ENCODE measurements at places on chromosomes 1 and 21.

DNA sequence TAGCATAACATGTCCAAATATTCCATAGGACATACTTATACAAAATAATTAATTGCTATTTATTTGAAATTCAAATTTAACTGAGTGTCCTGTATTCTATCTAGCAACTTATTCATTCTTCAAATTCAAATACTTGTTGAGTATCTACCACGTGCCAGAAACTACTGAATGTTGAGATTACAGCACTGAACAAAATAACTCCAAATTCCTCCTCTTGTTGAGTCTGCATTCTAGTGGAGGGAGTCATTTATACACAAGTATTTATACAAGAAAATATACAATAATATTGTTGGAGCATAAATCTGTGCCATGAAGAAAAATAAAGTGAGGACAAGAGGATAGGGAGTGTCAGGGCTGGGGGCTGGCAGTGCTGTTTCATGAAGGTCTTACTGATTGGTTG lies 43.7 kb upstream of the CDC42BPA start:
- no peak for DNase-seq

GRCh38 chr1:37905727-37906126 lies 41.1 kb downstream of the INPP5B start:
- DNase-seq = peak; percentile 13

- DNase-seq = no peak
These were observed 204.7 kb downstream of the NFIA start for GRCh38 chr1:61287014-61287413.

GRCh38 chr1:5099558-5099957 lies 445.1 kb downstream of the AJAP1 start:
- DNase-seq = no peak

DNA sequence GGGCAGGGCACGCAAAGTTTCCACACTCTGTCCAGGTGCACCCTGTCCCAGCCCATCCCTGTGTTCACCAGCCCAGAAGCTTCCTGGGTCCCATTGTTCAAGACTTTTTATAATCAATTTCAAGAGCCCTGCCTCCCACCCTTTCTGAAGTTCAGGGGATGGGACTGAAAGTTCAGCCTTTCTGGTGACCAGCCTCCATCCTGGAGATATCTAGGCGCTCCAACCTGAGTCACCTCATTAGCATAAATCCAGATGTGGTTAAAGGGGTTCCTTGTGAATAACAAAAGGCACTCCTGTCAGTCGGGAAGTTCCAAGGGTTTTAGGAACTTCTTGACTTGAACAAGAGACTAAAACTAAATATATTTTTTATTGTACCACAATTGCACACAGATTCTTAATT lies 48.4 kb upstream of the RAP1A start:
- DNase-seq = no peak

GRCh38 chr21:22890656-22891055 lies 1892.4 kb downstream of the NCAM2 start:
- no peak for DNase-seq

DNA sequence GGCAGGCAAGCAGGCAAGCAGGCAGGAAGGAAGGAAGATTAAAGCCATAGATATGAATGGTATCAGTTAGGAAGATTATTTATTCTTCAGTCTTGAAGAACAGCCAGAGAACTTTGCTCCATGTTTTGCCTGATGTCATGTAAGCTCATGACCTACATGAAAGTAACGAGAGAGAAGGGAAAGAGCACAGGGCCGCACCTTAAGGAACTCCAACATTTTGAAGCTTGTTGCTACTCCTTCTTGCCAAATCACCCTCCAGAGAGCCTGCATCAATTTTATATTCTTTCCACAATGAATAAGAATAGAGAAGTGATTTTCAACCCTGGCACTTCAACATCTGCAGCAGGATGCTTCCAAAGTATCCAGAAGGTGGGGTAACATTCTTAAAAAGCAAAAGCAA lies 78.0 kb upstream of the EFHD2 start:
- DNase-seq = no peak

DNA sequence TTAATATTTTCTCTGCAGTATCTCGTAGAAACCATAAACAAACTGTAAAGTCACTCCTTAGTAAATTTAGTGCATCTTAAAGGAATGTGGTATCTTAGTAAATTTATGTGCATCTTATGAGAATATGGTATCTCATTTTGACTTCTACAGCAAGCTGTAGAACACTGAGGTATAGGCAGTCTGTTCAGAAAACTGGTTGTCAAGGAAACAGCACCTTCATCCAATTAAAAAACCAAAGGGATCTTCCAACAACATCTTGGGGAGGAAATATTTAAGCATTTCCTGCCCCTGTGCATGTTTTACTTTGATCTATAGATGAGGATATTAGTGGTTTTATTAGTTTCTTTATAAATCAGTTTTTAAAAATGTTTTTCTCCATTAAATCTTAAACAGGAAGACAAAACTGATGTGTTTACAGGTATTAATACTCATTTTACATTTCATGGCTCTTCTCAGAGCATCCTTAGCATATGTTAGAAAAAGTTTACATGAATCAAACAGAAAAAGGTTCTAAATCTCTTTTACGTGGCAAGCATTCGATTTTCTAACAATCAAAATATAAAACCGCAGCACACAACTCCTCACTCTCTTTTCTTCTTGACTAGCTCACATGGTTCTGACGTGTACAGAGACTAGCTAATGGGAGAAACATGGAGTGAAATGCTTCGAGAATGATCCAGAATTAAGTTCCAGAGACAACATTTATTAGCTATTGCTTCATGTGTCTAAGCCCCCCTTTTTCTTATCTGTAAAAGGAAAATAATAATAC lies 668.8 kb downstream of the PTPRC start:
- DNase-seq = no peak

DNA sequence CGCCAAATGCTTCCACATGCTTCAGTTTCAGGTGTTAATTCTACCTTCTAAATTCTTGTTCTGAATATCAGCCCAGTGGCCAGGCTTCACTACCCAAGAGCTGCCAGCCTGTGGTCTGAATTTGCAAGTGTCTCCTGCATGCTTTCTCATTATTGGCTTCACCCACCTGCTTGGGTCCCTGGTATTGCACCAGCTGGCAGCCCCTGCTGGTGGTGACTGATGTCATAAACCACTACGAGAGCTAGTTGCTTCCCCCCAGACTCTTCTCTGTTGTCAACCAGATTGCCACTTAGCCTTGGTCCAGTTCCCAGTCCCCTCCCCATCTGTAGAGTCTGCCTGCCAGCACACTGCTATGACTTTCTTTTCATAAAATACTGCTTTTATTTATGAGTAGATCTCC lies 197.7 kb upstream of the DUSP10 start:
- DNase-seq = no peak

DNA sequence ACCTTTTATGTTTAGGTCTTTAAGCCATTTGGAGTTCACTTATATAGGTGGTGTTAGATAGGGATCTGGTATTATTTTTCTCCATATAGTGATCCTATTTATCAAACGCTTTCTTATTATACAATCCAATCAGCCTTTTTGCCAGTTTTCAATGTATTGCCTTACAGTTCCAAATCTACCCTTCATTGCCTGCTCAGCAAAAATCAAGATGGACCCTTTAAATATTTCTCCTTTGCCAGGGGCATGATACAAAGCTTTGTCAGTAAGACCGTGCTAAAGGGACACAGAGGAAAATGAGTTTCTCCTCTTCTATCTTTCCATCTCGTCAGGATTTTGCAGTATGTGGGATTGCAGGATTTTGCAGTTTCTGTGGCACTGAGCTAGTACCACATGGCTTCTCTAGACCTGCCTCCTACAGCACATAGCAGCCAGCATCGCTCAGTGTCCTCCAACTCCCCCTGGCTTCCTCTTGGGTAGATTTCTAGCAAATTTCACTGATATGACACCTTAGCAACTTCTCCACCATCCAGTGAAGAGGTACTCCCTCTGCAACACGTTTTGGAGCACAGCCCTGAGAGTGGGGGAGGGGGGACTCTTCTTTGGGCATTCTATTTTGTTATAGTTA lies 22.5 kb upstream of the CAP1 start:
- no peak for DNase-seq

DNA sequence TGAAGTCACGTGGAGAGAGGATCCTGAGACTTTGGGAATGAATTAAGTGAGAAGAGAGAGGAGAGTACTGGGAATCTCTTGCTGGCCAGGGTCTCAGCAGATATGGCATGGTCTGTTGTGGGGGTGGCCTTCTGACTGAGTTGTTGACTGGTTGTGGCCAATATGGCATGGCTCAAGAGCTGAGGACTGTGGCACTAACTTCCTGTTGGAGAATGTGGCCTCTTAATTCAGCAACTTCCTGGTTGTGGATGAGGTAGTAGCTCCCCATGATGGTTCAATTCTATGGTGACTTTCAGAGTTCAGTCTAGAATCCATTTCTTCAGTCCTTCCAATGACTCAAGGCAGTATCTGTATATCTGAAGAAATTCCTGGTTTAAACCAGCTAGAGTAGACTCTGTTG lies 44.7 kb upstream of the PAXBP1 start:
- DNase-seq = no peak

- DNase-seq = no peak
These were observed 6.1 kb downstream of the TIE1 start for GRCh38 chr1:43306688-43307457.

DNA sequence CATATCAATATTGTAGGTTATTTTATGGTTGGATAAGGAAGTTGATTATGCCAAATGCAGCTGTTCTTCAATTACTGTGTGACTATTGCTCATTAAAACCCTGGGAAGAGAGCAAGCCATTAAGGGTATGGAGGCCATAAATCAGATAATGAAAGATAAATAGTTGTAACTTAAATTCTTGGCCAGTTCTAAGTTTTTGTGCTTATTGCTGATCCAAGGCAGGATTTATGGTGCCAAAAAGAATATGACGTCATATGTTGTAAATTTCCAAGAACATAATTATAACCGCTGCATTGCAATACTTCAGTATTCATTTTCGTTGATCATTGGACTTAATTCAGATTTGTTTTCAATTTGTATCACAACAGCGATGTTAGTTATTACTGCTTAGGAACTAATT lies 211.6 kb downstream of the LRRC40 start:
- no peak for DNase-seq

- no peak for DNase-seq
These were observed 14.1 kb upstream of the KLHDC8A start for GRCh38 chr1:205370780-205371179.

GRCh38 chr1:157916887-157917570 lies 75.4 kb upstream of the CD5L start:
- no peak for DNase-seq

- no peak for DNase-seq
These were observed 26.4 kb downstream of the COL6A2 start for GRCh38 chr21:46124083-46124925.

DNA sequence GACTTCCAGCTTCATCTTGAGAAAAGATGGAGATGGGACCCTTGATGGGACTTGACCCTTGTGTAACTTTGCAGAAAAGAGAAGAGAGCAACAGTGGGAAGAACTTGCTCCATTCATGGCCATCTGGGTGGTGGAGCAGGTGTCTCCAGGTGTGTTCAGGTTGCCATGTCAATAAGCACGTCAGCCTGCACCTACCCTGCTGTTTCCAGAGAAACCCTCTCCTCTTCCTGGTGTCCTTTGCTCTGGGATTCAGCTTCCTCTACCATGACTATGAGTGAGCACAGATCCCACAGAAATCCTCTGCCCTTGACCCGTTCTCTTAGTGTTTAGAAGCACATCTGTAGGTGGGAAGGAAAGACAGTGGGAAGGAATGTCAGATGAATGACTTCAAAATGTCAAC lies 21.8 kb upstream of the OTUD3 start:
- no peak for DNase-seq

DNA sequence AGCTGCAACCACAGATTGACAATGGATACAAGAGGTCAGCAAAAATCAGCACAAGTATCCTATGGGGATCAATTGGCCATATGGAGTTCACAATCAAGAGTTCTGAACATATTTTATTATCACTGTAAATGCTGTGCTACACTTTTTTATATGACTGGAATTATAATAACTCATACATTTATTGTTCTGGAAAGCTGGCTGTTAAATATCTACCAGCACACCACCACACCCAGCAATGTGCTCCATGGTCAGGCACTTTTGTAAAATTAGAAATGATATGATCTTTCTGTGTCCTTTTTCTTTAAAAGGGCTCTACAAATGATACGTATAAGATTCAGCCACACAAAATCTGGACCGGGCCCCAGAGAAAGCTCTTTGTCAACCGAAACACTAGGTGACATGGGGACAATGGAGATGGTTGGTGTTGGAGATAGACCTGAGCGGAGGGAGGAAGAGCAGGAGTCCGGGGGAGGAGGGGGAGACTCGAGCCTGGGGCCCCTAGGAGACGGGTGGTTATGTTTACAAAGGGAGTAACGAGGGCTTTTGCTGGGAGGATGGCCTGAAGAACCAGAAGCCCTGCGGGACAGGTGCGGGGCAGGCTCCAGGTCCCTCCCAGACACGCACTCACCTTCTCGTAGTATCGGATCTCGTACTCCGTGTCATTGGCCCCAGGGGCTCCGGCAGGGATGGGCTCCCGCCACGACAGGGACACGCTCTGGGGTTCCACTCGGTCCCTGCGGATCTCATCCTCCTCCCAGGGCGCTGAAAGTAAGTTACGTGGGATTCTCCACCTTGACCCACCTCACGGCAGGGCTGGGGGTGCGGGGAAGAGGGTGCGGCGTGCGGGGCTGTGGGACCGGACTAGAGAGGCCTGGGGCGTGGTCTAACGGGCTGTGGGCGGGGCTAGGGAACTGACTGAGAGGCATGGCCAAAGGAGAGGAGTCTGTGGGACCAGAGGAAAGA lies 30.0 kb downstream of the EPHA10 start:
- no peak for DNase-seq

GRCh38 chr1:76013206-76013581 lies 61.4 kb upstream of the ST6GALNAC3 start:
- DNase-seq = no peak

- DNase-seq = no peak
These were observed 5.4 kb downstream of the NECTIN4 start for GRCh38 chr1:161083748-161084596.

DNA sequence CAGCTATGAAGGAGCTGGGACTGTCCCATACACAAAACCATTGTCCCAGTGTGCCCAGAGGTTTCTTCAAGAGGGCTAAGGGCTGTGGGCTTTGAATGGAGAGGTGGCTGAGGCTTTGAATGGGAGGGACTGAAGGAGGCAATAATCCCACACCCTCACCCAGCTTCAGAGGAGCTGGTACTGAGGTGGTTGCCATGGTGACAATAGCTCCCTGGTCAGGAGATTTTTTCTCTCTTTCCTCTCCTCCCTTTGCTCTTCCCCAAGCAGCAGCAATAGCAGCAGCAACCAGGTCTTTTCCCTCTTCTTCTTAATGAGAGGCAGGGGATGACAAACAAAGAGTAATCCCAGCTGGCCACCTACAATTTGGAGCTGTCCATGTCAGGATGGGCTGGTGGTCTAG lies 1.6 kb downstream of the HPCAL4 start:
- DNase-seq = no peak

- DNase-seq = no peak
These were observed 624 bp downstream of the C8B start for GRCh38 chr1:56965191-56965590.

DNA sequence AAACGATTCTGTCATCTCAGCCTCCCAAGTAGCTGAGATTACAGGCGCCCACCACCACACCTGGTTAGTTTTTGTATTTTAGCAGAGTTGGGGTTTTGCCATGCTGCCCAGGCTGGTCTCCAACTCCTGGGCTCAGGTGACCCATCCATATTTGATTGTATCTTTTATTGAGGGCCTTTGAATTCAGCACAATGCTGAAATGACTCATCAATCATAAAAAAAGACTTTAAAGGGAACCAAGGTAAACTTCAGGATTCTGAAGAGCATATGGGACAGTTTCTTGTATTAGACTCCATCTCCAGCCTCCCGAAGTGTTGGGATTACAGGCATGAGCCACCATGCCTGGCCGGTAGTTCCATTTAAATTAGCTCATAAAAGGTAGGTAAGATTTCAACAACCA lies 232.2 kb downstream of the SETD4 start:
- no peak for DNase-seq

GRCh38 chr1:14682941-14683621 lies 84.6 kb downstream of the KAZN start:
- no peak for DNase-seq

Data from Caki2 (cell line).